Activated CD4-positive, alpha-beta T cell treated with anti-CD3 and anti-CD28 coated beads for 36 hours (primary cell): ENCODE measurements at places on chromosomes 11 and 22.

DNA sequence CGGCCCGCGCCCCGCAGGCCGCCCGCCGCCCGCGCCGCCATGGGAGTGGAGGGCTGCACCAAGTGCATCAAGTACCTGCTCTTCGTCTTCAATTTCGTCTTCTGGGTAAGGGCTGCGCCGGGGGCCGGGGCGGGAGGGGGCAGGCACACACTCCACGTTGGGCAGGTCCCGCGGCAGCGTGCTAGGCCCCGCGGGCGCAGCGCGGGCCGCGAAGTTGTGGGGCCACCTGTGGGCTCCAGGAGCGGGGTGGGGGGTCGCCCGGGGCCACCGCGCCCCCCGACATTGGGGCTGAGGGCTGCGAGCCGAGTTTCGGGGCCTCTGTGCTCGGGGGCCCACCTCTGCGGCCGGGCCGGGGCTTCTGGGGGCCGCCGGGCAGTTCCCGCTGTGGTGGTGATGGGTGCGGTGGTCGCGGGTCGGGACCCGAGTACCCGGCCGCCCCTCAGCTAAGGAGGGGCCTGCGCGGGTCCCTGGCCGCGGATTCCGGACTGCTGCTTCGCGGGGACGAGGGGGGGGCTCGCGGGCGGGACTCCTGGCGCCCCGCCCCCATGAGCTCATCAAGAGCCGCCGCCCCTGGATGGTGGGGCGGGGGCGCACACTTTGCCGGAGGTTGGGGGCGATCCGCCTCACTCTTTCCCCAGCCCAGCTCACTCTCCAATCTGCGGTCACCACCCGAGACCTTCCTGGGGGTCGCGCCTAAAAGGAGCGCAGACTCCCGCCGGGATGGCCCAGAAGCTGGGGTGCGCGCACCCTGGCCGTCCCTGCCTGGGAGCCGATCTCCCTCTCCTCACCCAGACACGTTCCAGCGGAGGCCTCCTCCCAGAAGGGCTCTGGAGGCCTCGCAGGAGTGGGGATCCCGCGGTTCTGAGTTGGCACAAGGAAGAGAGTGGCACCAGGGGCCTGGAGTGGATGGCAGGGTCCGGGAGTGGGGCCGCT is 667 bp downstream of the CD81 start:
- peak; percentile 80 for DNase-seq

GRCh38 chr11:94629741-94630140 is 62.6 kb downstream of the PIWIL4 start:
- DNase-seq: no peak

DNA sequence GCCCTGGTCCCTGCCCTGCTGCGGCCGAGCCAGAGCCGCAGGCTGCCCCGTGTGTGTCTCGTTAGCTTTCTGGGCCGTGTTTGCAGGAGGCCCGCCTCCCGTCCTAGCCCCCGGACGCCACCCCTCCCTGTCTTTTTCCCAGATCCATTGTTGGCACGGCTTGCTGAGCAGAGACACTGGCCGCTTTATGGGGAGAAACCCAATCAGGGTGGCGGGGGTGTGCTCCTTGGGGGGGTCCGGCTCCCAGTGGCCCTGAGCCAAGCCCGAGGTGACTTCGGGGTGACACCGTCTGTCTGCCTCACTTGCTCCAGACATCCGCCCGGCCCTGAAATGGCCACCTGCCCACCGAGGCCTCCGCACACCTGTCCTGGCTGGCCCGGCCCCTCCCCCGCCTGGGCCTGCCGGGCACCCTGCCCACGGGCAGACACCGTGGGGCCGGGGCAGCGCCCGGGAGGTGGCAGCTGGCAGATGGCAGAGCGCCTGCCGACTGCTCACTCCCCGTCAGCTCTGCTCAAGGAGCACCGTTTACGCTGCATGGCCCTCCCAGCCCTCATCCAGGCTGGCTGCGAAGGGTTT is 43.1 kb upstream of the PPARA start:
- no peak for DNase-seq

- DNase-seq: no peak
Observed at GRCh38 chr11:126991596-126991995, 9.0 kb downstream of the KIRREL3 start.

- DNase-seq: no peak
Observed at GRCh38 chr11:48051217-48051830, 71.0 kb downstream of the PTPRJ start.

DNA sequence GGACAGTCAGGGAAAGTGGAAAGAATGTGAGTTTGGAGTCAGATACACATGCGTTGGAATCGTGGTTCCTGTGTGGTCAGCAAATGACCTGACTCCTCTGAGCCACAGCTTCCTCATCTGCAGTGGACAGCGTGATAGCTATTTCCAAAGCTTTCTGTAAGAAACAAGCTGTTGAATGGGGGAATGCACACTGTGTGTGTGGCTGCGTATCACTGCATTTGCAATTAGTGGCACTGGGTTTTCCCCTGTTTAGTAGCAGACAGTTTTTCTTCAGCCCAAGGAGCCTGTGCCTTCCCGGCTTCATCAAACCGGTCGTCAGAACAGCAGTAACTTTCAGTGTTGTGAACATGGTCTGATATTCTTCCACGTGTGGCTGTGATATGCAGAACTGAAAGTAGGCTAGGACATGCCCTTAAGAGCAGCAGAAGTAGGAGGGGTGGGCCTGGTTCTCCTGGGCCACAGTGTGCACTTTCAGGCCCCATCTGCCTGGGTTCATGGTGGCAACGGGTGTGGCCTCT is 121.5 kb downstream of the RRAS2 start:
- DNase-seq: no peak

- peak; percentile 92 for DNase-seq
Observed at GRCh38 chr11:34174412-34175041, 69.1 kb downstream of the NAT10 start.

GRCh38 chr22:38921120-38921519 is 36.3 kb upstream of the APOBEC3A start:
- no peak for DNase-seq

- DNase-seq: no peak
Observed at GRCh38 chr22:29703569-29704195, 16.1 kb upstream of the CABP7 start.

- no peak for DNase-seq
Observed at GRCh38 chr11:31813391-31814175, 2.5 kb upstream of the PAX6 start.
